ENCODE measurements at places on chromosomes 13 and 19. TPM values are rescaled to one million over a fixed set of nuclear protein-coding genes. Genes with fewer than 3 reads are reported as not detected.

The ZNF837 gene
- polyA plus RNA-seq: 1.2 TPM

The TLE6 gene
- polyA plus RNA-seq: 2.3 TPM

The PODNL1 gene
- polyA plus RNA-seq: not detected

The CD70 gene
- polyA plus RNA-seq: 0.76 TPM

The C19orf67 gene
- not detected for polyA plus RNA-seq

The MAST1 gene
- 0.28 TPM for polyA plus RNA-seq

The RNF113B gene
- polyA plus RNA-seq: not detected

The ZNF208 gene
- polyA plus RNA-seq: 0.62 TPM

- no peak overlapping the region for H3K27ac ChIP-seq
- no peak for DNase-seq
- H3K4me1 ChIP-seq: no peaks in the 10 kb centered on the region
- H3K27me3 ChIP-seq: peaks cover 2% of the 10 kb centered on the region
- H3K4me3 ChIP-seq: no peak overlapping the region
These were observed 69.0 kb upstream of the ZNF536 start for GRCh38 chr19:30303131-30303654.

DNA sequence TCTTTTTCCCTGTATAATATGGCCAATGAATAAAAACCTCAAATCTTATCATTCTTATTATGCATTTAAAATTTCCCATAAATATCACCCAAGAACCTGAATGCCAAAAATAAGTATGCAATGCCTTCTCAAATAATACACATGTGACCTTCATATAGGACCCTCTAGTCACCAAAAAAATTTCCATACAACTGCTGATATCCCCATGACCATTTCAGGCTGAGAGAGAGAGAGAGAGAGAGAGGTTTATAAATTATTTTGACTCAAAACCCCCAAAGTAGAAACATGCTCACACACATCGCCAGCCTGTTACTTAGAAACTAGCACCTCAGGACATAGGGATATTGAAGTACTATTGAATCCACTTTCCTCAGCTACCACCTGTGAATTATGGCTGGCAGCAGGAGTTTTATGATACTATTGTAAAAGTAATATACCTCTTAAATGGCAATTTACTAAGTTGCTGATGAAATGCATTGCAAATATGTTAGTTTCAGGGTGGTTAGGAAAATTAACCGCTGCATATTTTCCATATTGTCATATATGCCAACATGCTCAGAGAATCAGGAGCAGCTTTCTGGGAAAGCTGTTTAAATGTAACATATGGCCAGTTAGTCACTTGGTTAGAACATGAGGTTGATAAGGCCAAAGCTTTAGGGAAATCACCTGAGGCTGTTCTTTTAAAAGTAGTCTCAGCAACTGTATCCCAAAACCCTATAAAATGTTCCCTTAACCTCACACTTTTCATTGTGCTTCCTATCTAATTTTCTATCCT, 230.8 kb downstream of the DCT start:
- no peak overlapping the region for H3K4me3 ChIP-seq
- no peaks in the 10 kb centered on the region for H3K27me3 ChIP-seq

DNA sequence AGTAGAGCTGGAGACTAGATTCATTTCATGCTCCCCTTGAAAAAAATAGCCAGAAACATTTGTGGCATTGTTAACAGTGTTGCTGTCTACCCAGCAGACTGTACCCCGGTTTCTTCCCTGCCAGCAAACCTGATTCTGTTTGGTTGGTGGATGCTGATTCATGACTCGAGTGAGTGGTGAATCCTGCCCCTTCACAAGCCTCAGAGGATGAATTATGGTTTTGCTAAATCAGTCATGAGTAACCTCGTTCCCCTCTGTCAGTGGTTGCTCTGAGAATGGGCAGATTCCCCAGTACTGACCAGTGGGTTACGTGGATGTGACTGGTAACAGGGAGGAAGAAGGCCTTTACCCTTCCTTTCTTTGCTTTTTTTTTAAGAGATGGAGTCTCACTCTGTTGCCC, 10.1 kb downstream of the NLRP12 start:
- H3K27me3 ChIP-seq: no peaks in the 10 kb centered on the region
- H3K4me3 ChIP-seq: no peak overlapping the region
- no peaks in the 10 kb centered on the region for H3K4me1 ChIP-seq
- no peaks in the 10 kb centered on the region for H3K36me3 ChIP-seq
- no peak for DNase-seq

DNA sequence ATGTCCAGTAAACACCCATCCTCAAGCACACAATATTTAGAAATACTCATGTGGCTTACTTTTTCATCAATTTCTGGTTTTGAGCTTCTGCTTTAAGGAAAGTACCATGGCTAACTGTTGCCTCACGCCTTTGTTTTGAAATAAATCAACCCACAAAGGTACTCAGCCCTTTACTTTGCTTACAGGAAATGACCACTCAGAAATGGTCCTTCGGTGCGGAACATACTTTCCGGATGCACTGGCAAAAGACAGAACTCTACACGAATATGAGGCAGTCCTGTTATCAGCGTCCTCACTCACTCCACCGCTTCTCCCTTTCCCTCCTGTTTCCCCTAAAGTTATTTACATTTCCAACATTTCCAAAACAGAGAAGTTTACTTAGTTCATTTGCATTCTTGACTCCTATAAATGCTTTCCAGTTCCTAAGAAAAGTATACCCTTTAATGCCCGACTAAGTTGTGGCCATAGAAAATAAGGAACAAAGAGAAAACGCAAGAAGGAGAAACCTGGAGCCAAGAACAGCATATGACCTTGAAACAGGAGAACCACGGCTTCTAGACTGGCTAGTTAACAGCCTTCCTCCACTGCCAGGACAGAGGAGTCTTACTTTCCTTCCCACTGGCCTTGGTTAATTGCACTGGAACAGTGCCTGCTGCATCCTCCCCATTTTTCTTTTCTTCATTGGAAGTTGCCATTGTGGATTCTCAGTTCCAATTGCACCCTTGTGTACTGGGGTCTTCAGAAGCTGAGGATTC, 10.6 kb downstream of the FPR2 start:
- H3K4me3 ChIP-seq: no peak overlapping the region
- no peak for DNase-seq

GRCh38 chr13:95535243-95535642, 17.3 kb upstream of the CLDN10 start:
- H3K4me1 ChIP-seq: no peaks in the 10 kb centered on the region
- H3K36me3 ChIP-seq: no peaks in the 10 kb centered on the region
- peaks cover 2% of the 10 kb centered on the region for H3K27me3 ChIP-seq
- DNase-seq: no peak

GRCh38 chr13:46535825-46536224, 17.1 kb upstream of the LRCH1 start:
- no peaks in the 10 kb centered on the region for H3K4me1 ChIP-seq
- no peak overlapping the region for H3K4me3 ChIP-seq
- H3K27ac ChIP-seq: no peak overlapping the region
- no peaks in the 10 kb centered on the region for H3K36me3 ChIP-seq
- H3K27me3 ChIP-seq: peaks cover 8% of the 10 kb centered on the region

DNA sequence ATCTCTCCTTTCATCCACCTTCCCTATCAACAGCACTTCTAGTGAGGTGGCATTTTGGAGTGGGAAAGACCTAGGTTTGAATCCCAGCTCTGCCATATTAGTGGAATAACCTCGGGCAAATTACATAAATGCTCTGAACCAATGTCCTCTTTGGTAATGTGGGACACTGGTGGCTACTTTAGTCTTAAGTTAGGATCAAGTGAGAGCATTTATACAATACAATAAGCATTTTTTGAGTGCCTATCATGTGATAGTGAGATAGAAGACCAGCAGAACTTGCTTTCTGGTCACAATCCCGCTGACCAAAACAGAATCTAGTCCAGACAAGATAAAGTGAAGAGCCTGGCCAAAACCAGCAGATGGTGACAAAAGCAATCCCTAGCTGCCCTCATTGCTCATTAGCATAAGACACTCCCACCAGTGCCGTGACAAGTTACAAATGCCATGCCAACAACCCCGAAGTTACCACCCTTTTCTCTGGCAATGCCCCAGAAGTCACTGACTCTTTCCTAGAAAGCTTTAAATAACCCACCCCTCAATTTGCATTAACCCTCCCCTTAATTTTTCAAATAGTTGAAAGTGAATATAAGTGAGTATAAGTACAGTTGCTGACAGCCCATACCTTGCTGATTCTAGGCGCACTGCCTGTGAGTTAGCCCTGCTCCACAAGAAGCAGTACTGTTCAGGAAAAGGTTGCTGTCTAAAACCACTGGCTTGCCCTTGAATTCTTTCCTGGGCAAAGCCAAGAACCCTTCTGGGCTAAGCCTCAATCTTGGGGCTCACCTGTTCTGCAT, 28.9 kb upstream of the KPNA3 start:
- DNase-seq: no peak
- no peak overlapping the region for H3K4me3 ChIP-seq
- H3K4me1 ChIP-seq: no peaks in the 10 kb centered on the region
- H3K27me3 ChIP-seq: peaks cover 14% of the 10 kb centered on the region
- no peaks in the 10 kb centered on the region for H3K36me3 ChIP-seq

DNA sequence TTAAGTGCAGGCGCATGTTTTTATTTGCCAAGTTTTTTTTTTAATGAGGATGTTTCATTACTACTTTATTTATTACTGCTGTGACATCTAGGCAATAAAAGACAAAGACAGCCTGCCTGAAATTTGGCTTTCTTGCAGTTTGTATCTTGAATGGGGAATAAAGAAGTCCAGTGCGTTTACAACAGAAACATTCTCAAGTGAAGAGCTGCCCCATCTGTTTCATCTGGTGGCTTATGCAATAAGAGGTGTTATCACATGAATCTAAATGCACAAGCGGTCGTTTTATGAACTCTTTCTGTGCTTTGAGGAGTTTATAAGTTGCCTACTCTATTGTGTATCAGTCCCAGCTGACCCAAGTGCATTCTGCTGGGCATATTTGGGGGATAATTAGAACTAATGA, 12.6 kb upstream of the MAB21L1 start:
- DNase-seq: no peak
- peaks cover 6% of the 10 kb centered on the region for H3K36me3 ChIP-seq
- no peaks in the 10 kb centered on the region for H3K4me1 ChIP-seq
- no peaks in the 10 kb centered on the region for H3K27me3 ChIP-seq
- no peak overlapping the region for H3K4me3 ChIP-seq
- H3K27ac ChIP-seq: no peak overlapping the region

GRCh38 chr19:30518965-30519606, 146.9 kb downstream of the ZNF536 start:
- H3K27me3 ChIP-seq: peaks cover 9% of the 10 kb centered on the region

DNA sequence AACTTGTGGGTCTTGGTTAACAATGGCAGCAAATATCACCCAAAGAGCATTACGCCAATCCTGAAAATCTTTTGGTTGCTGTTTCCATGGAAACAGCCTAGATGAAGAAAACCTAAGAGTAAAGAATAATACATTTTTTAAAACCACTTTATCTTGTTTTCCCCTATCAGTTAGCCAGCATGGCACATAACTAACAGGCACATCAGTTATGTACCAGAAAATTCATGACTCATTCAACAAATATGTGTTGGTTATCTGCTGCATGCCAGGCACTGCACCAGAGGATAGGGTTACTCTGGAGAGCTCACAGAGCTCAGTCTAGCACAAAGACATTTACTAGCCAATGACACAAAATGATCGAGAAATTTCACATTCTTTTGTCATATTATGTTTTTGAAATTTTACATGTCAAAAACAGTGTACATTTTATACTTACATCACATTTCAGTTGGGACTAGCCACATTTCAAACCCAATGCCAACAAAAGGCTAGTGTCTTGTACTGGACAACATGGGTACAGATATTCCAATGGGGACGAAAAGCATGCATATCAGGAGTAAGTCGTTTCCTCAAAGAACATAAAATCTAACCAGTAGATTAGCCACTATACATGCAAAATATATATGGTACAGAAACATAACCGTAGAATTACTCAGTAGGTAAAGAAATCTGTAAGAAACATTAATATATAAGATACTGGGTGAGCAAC, 20.3 kb downstream of the LNX2 start:
- DNase-seq: no peak
- no peak overlapping the region for H3K27ac ChIP-seq
- no peaks in the 10 kb centered on the region for H3K36me3 ChIP-seq

DNA sequence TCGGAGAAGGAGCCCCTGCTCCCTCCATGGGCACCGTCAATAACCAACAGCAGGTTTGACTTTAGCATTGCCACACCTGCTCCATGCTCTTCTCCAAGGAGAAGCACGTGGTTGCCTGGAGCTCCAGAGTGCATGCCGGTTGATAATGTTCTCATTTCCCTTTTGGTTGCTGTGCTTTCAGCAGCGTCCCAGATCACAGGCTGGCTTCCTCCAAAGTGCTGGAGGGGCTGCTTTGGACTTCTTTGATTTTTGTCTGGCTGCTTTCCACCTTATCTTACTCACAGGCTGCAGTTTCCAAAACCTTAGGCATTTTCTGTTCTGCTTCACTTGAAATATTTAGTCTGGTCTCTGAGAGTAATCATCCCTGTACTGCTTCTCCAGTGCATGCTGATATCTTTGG, 123.8 kb upstream of the IRS2 start:
- H3K4me3 ChIP-seq: no peak overlapping the region
- DNase-seq: no peak

DNA sequence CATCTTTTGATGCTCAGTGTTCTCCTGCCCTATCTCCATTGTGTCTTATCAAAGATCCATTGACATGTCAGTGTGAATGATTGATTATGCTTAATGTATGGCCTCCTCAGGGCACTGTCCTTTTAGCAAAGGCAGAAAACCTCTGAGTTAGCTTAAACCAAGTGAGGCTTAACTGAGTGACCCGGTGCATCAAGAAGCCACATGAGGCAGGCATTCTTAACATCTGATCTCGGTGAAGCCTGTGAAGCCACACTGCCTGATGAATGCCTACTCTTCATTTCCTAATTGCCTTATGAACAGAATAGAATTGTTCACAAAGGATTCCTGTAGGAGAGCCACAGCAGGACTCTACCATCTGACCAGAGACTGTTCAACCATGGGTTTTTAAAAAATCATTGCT, 168.1 kb upstream of the SOX21 start:
- H3K4me3 ChIP-seq: no peak overlapping the region
- H3K27ac ChIP-seq: no peak overlapping the region
- no peak for DNase-seq
- H3K4me1 ChIP-seq: no peaks in the 10 kb centered on the region
- no peaks in the 10 kb centered on the region for H3K36me3 ChIP-seq

DNA sequence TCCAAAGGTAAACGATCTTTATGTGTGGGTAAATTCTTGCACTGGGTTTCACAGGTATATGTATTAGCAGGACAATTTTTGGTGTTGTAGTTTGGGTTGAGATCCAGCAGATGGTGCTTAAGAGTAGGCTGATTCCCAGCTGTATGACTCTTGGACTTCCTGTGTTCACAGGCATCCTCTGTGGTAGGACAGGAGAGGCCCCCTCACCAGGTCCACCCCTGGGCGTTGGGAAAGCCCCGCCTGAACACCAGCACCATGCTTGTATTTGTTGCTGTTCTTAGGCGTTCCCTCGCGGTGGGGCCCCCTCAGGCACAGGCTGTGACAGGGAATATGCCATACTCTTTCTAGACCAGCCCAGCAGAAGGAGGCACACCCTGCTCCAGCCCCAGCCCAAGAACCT, 49.5 kb upstream of the PCDH17 start:
- H3K4me1 ChIP-seq: no peaks in the 10 kb centered on the region
- H3K27me3 ChIP-seq: no peaks in the 10 kb centered on the region
- no peaks in the 10 kb centered on the region for H3K36me3 ChIP-seq
- no peak overlapping the region for H3K27ac ChIP-seq

Measured in immature natural killer cell (primary cell).